ENCODE measurements at places on chromosomes 4 and X.

- DNase-seq = peak; percentile 65
Measured at GRCh38 chrX:131704136-131704695, 160.3 kb downstream of the OR13H1 start.

DNA sequence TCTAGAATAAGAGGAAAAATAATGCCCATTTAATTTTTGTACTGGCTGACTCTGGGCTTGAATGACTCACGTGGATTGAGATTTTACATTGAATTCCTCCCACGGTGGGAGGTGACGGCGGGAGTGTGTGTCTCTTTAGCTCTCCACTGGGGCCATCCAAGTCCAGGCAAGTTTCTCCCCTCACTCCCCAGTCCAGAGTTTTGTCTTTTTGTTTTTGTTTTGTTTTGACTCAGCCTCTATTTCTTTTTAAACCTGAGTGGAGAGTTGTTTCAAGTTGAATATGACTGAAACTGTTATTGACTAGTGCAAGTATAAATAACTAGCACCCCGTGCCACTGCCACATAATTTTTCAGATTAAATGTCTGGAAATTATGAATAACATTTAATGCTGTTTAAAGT, 13.6 kb downstream of the CHST7 start:
- DNase-seq = no peak

GRCh38 chrX:19949340-19949739, 41.5 kb downstream of the BCLAF3 start:
- no peak for DNase-seq

DNA sequence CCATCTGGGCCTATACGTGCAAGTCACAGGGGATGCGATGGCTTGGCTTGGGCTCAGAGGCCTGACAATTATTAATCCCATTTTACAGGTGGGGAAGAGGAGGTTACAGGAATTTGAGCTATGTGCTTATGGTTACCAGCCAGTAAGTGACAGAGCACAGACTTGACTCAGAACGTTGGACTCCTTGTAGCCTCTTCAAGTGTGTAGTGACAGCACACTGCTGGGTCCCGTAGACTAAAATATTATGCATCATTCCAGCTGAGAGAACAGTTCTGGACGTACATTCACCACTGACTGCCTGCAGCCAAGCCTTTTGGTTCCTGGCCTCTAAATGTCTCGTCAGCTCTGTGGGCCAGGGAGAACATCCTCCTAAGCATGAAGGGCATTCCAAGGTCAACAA, 314.5 kb downstream of the GPAT3 start:
- DNase-seq = no peak

GRCh38 chr4:100061835-100062234, 111.8 kb upstream of the H2AZ1 start:
- no peak for DNase-seq

All from C1 segment of cervical spinal cord (tissue), 14 donors.